Cardiac muscle cell (in vitro differentiated cells and primary cell): ENCODE measurements at places on chromosomes 2 and 18.
A peak's percentile ranks its signal among the peaks of the same experiment; 100 is the strongest.

DNA sequence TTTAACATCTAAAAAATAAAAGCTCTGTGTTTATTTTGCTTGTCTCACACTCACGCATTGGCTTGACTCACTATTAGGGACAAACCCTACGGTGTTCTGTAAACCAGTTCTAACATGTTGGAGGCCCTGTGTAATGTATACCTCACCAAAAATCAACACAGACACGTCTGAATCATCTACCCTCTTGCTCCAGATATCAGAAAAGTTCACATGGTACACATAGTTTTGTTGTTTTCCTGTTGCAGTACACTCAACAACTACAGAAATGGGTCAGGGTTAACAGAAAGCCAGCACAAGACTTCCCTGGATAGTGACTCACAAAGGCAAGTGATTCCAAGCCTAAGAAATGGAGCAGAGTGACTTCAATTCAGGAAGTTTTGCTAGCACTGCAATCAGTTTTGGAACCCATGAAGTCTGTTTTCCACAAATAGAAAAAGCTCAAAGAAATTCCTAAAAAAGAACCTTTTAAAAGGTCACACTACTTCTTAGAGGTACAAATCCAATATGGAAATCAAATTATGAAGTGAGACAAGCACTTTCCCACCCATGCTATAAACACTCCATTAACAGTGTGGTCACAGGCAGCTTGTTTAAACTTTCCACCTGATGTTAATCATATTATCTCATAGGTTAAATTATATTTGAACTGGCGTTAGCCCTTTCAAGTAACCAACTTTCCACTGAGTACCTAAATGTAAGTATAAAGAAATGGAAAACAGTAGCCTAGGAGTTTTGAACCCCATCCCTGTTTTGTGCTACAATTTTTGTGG is 87.4 kb downstream of the GAREM1 start:
- peak; percentile 93 for DNase-seq
- no peaks in the 10 kb centered on the region for H3K27me3 ChIP-seq
- H3K36me3 ChIP-seq = no peaks in the 10 kb centered on the region
- H3K4me3 ChIP-seq = no peak overlapping the region
- peaks cover 19% of the 10 kb centered on the region for H3K4me1 ChIP-seq

GRCh38 chr18:59035591-59035990 is 104.1 kb upstream of the SEC11C start:
- no peak overlapping the region for H3K4me3 ChIP-seq
- H3K27me3 ChIP-seq = no peaks in the 10 kb centered on the region
- H3K4me1 ChIP-seq = no peaks in the 10 kb centered on the region
- H3K36me3 ChIP-seq = no peaks in the 10 kb centered on the region

DNA sequence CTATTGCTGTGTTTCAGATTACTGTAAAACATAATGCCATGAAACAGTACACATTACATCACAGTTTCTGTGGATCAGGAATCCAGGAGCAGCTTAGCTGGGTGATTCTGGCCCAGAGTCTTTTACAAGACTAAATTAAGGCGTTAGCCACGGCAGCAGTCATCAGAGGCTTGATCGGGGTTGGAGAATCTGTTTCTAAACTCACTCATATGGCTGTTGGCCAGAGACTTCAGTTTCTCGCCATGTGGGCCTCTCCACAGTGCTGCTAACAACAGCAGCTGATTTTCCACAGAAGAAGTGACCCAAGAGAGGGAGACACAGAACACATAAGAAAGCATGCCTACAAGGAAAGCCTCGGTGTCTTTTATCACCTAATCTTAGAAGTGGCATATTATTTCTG is 89.2 kb upstream of the MYO3B start:
- peaks cover 28% of the 10 kb centered on the region for H3K4me1 ChIP-seq
- H3K27me3 ChIP-seq = no peaks in the 10 kb centered on the region
- DNase-seq = no peak
- no peaks in the 10 kb centered on the region for H3K36me3 ChIP-seq
- no peak overlapping the region for H3K27ac ChIP-seq
- H3K4me3 ChIP-seq = no peak overlapping the region

DNA sequence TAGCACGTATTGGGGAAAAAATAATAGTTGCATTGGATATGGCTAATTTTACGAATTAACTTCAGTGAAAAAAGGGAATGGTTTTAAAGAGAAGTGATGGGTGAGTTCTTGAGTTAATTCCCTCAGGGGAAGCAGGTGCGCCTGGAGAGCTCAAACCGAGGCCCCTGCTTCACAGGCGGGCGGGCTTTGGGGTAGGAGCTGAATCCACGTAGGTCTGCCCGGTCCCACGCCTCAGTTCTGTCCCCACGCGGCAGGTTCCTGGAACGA is 44.1 kb downstream of the GORASP2 start:
- no peaks in the 10 kb centered on the region for H3K4me1 ChIP-seq
- H3K27ac ChIP-seq = no peak overlapping the region
- peak overlapping the region; percentile 47 for H3K4me3 ChIP-seq

DNA sequence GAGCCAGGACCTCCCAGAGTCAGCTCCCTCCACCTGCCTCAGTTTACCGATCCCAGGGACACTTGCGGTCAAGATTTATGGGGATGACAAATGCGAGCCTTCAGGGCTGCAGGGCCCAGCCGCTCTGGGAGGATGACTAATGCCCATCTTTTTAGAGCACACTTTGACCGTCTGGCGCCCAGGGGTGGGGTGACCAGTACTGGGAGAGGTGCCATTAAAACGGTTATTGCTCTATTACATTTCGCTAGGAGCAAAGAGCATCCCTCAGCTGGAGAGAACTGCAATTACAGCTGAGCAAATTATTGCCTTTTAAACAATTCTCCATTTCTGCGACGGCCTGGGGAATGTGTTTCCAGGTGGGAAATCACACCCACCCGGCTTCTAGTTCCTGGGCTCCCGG is 42.6 kb upstream of the HPCAL1 start:
- H3K27ac ChIP-seq = no peak overlapping the region
- H3K4me3 ChIP-seq = no peak overlapping the region
- DNase-seq = no peak
- H3K36me3 ChIP-seq = no peaks in the 10 kb centered on the region
- no peaks in the 10 kb centered on the region for H3K27me3 ChIP-seq

- no peak overlapping the region for H3K4me3 ChIP-seq
- no peaks in the 10 kb centered on the region for H3K27me3 ChIP-seq
- H3K36me3 ChIP-seq = no peaks in the 10 kb centered on the region
- H3K4me1 ChIP-seq = no peaks in the 10 kb centered on the region
These were observed 347.6 kb upstream of the KCNJ3 start for GRCh38 chr2:154350911-154351310.

- no peaks in the 10 kb centered on the region for H3K36me3 ChIP-seq
- H3K4me3 ChIP-seq = no peak overlapping the region
- peaks cover 5% of the 10 kb centered on the region for H3K4me1 ChIP-seq
- no peak for DNase-seq
- H3K27ac ChIP-seq = no peak overlapping the region
- no peaks in the 10 kb centered on the region for H3K27me3 ChIP-seq
These were observed 61.6 kb downstream of the COL6A3 start for GRCh38 chr2:237352279-237352845.

GRCh38 chr2:142037066-142037465 is 93.8 kb downstream of the LRP1B start:
- DNase-seq = peak; percentile 6
- H3K36me3 ChIP-seq = no peaks in the 10 kb centered on the region
- peaks cover 10% of the 10 kb centered on the region for H3K4me1 ChIP-seq
- no peak overlapping the region for H3K4me3 ChIP-seq
- no peaks in the 10 kb centered on the region for H3K27me3 ChIP-seq
- H3K27ac ChIP-seq = peak overlapping the region; percentile 2

GRCh38 chr2:148501545-148501944 is 143.0 kb upstream of the EPC2 start:
- peaks cover 8% of the 10 kb centered on the region for H3K4me1 ChIP-seq
- no peak for DNase-seq

DNA sequence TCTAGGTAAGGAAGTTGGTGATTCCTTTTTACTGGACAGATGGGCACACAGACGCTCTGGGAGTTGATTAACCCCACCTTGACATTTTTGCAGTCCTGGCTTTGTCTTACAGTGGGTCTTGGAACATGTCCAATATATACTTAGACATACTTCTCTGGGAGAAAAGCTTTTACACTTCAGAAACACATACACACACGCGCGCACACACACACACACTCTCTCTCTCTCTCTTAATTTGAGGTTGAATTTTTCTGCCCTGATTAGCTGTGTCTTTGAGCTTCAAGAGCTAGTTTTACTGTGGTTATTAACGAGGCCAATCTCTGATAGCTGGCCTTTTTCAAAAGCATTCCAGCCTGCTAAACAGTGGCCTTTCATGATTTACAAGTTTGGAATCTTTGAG is 215.0 kb downstream of the MYCN start:
- H3K27me3 ChIP-seq = no peaks in the 10 kb centered on the region
- no peak overlapping the region for H3K27ac ChIP-seq
- no peak for DNase-seq
- H3K4me3 ChIP-seq = no peak overlapping the region
- no peaks in the 10 kb centered on the region for H3K36me3 ChIP-seq

- peak overlapping the region; percentile 6 for H3K4me3 ChIP-seq
- H3K27me3 ChIP-seq = peaks cover 100% of the 10 kb centered on the region
- DNase-seq = peak; percentile 53
These were observed 3.9 kb downstream of the SKOR2 start for GRCh38 chr18:47247416-47248114.

DNA sequence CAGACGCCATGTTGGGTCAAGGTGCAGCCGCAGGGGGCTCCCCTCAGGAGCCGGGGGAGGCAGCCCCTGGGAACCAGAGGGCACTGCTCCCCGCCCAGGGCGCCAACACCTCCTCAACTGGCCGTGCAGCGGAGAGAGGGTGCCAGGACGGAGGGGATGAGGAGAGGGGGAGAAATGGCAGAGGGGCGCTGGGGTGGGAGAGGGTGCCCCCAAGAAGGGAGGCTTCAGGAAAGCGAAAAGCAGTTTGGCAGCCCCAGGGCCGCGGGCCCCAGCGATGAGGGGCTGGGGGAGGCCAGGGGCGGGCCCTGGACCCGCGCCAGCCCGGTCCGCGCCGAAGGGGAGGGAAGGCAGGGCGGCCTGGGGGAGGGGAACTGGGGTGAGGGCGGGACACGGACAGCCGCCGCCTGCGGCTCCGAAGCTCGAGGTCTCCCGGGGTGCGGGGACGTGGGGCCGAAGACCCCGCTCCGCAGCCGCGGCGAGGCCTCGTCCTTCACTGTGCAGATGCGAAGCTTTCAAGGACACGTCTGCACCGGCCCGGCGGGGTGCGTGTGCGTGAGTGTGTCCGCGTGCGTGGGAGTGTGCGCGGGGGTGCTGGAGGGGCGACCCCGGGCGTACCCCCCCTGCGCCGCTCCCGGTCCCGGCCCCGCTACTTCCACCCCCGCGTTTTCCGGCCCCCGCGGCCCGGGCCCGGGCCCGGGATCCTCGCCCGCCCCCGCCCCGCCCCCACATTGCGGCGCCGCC is 1.4 kb downstream of the DNMT3A start:
- no peaks in the 10 kb centered on the region for H3K27me3 ChIP-seq
- H3K4me3 ChIP-seq = peak overlapping the region; percentile 56
- H3K4me1 ChIP-seq = peaks cover 15% of the 10 kb centered on the region
- no peaks in the 10 kb centered on the region for H3K36me3 ChIP-seq
- DNase-seq = peak; percentile 48

DNA sequence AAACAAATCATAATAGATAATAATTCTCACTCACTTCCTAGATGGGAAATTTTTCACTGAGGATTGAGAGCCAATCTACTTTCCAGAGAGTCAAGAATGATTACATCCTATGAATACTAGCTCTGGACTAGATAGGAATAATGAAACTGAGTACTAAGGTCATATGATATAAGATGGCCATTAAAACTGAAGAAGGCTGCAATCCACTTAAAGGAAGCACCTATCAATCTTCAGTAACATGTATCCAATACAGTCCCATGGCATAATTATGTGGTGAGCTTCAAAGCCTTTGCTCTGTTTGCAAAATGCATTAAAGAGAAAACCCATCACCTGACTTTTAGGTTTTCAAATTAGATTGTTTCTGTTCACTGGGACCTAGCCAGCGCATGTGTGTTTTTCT is 398.0 kb upstream of the MEIS1 start:
- H3K4me3 ChIP-seq = no peak overlapping the region
- H3K27ac ChIP-seq = no peak overlapping the region
- no peaks in the 10 kb centered on the region for H3K36me3 ChIP-seq
- no peaks in the 10 kb centered on the region for H3K27me3 ChIP-seq

- DNase-seq = no peak
- H3K4me3 ChIP-seq = no peak overlapping the region
- no peaks in the 10 kb centered on the region for H3K36me3 ChIP-seq
- no peak overlapping the region for H3K27ac ChIP-seq
- H3K4me1 ChIP-seq = peaks cover 1% of the 10 kb centered on the region
These were observed 453.4 kb downstream of the BCL11A start for GRCh38 chr2:60100034-60100433.

DNA sequence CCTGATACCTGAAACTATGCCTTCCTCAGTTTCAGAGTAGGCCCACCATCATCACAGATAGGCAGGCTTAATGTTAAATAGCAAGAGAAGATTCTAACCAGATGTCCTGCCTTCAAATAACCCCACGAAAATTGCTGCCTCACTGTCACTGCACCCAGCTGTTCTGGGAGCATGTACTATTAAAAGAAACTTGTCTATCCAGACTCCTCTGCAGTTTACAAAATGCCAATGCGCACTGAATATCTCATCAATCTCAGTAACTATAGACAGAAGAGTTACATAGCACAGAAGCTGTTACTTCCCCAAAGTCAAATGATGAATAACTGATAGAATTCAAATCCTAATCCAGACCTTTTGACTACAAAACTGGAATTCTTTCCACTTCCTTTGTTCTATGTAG is 43.9 kb downstream of the WDR75 start:
- no peaks in the 10 kb centered on the region for H3K4me1 ChIP-seq
- no peaks in the 10 kb centered on the region for H3K36me3 ChIP-seq

GRCh38 chr2:45964223-45964841 is 312.9 kb downstream of the PRKCE start:
- peaks cover 5% of the 10 kb centered on the region for H3K4me1 ChIP-seq
- H3K27me3 ChIP-seq = no peaks in the 10 kb centered on the region
- no peak overlapping the region for H3K27ac ChIP-seq
- peak; percentile 32 for DNase-seq
- no peak overlapping the region for H3K4me3 ChIP-seq

GRCh38 chr2:61617610-61618009 is 79.5 kb upstream of the XPO1 start:
- no peak overlapping the region for H3K4me3 ChIP-seq
- H3K4me1 ChIP-seq = no peaks in the 10 kb centered on the region
- H3K36me3 ChIP-seq = no peaks in the 10 kb centered on the region
- DNase-seq = no peak
- H3K27me3 ChIP-seq = no peaks in the 10 kb centered on the region
- no peak overlapping the region for H3K27ac ChIP-seq

- no peaks in the 10 kb centered on the region for H3K27me3 ChIP-seq
- no peak for DNase-seq
- H3K27ac ChIP-seq = peak overlapping the region; percentile 78
- H3K36me3 ChIP-seq = no peaks in the 10 kb centered on the region
- peaks cover 34% of the 10 kb centered on the region for H3K4me1 ChIP-seq
- no peak overlapping the region for H3K4me3 ChIP-seq
These were observed 316.2 kb downstream of the GBX2 start for GRCh38 chr2:235851828-235852525.

DNA sequence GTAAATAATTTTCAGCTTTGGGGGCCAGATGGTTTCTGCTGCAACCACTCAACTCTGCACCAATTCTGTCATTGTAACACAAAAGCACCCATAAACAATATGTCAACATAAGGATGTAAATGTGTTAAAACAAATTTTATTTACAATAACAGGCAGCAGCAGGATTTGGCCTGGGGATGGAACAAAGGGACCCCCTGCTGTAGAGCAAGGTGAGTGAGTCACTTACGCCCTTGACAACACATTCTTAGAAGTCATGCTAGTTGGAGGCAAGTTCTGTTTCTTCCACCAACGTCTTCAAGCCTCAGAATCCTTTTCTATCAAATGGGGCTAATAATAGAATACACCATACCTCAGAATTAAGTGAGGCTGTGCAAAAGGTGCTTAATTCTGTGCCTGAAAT is 610.2 kb upstream of the SYT4 start:
- no peaks in the 10 kb centered on the region for H3K27me3 ChIP-seq
- no peak overlapping the region for H3K27ac ChIP-seq
- no peaks in the 10 kb centered on the region for H3K36me3 ChIP-seq
- no peaks in the 10 kb centered on the region for H3K4me1 ChIP-seq
- no peak overlapping the region for H3K4me3 ChIP-seq
